ENCODE measurements at places on chromosomes 4 and X. TPM values are rescaled to one million over a fixed set of nuclear protein-coding genes. Genes with fewer than 3 reads are reported as not detected.
A peak's percentile ranks its signal among the peaks of the same experiment; 100 is the strongest.

BMPR1B gene
- total RNA-seq: 1.0 TPM

MTMR8 gene
- 2.6 TPM for total RNA-seq

TLR2 gene
- total RNA-seq: 95.4 TPM

GRCh38 chrX:1727531-1728027 is 112.7 kb downstream of the ASMT start:
- no peak for DNase-seq

DNA sequence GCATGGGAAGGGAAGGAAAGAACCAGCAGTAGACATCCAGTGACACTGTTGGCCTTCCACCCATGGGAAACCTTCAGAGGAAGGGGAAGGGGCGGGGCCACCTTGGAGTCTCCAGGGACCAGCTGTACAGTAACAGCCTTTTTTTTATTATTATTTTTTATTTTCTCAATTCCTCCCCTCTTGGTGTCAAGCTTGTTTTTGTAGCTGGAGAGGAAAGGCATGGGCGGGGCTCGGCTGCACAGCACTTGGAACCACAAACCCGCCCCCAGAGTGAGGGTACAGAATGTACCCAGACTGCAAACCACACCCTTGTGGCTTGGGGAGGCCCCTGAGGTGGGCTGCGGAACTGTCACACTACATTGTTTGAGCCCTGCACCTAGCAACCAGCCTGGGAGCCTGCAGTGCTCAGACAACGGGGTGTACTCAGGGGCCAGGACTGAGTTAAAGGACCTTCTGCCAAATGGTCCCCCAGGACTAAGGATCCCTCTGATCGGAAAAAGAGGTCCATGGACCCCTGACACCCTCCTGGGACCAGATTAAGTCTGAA is 45.7 kb downstream of the PRPS1 start:
- peak; percentile 45 for DNase-seq

GYPE gene
- total RNA-seq: 1.4 TPM

All from omental fat pad (tissue), 4 donors.